CD8-positive, alpha-beta memory T cell (primary cell): ENCODE measurements at places on chromosomes 7 and 10.

DNA sequence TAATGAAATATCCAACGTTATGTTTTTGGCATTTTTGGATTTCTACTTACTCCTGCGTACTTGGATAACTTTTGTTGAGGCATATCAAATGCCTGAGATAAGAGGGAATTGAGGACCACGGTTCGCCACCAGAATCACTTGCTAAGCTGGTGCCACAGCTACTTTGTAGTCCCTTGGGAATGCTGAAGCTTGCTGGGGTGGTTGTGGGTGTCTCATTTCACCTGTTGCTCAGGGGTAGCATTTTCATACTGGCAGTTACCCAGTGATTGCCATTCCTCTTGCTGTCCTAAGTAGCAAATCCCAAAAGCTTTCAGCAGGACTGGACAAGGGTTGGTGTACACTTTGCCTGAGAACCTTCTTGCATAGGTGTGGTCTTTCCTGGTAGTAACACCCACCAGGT, 75.2 kb downstream of the CREB5 start:
- no peak for DNase-seq
- H3K4me3 ChIP-seq = no peak overlapping the region
- H3K36me3 ChIP-seq = no peaks in the 10 kb centered on the region
- no peaks in the 10 kb centered on the region for H3K4me1 ChIP-seq

- no peaks in the 10 kb centered on the region for H3K27me3 ChIP-seq
- H3K36me3 ChIP-seq = no peaks in the 10 kb centered on the region
- no peak overlapping the region for H3K4me3 ChIP-seq
- no peak overlapping the region for H3K27ac ChIP-seq
- DNase-seq = no peak
Measured at GRCh38 chr7:74355091-74355490, 65.9 kb downstream of the CLIP2 start.

DNA sequence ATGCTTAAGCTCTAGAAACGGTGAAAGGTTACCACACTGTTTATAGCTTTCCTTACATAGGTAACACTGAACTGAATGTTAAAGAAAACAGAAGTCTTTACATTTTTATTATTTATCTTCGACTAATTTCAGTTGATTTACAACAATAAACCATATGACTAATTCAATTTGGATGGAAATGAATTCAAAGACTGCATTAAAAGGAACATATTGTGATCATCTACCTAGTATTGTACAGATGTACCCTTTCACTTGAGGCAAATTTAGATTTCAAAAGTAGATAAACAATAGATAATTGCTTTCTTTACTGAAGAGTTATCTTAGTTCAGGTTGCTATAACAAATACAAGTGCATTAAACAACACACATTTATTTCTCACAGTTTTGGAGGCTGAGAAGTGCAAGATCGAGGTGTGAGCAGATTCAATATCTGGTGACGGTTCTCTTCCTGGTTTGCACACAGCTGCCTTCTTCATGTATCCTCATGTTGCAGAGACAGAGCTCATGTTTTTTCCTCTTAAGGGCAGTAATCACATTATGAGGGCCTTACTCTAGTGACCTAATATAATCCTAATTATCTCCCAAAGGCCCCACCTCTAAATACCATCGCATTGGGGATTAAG, 15.0 kb upstream of the ARMC3 start:
- H3K4me3 ChIP-seq = no peak overlapping the region
- H3K4me1 ChIP-seq = no peaks in the 10 kb centered on the region
- no peaks in the 10 kb centered on the region for H3K36me3 ChIP-seq
- no peaks in the 10 kb centered on the region for H3K27me3 ChIP-seq
- no peak for DNase-seq

DNA sequence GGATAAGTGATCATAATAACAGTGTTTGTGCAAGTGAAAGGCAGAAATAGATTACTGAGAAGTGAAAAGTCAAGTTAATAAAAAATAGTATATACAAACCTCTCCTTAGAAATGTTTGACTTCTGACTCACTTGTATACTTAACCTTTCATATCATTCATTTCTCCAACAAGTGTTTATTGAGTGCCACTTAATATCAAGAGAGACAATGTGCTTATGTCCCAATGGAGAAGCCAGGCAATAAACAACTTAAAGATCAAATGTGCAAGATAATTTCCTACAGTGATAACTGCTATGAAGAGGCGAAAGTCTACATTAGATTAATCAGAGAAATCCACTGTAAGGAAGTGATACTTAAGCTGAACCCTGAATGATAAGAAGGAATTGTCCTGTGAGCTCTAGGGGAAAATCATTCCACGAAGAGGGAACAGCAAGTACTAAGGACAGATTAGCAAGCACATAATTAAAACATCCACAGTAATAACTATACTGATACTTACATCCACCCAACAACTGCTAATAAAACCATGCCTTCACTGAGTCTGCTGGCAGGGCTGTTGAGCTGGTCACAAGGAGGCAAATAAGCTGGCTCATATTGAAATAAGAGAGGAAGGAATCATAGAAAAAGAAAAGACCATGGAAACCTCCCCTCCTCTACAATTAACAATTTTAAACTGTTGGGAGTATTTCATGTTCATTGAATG, 203.5 kb downstream of the CTNNA3 start:
- H3K27ac ChIP-seq = no peak overlapping the region
- no peaks in the 10 kb centered on the region for H3K36me3 ChIP-seq
- no peak overlapping the region for H3K4me3 ChIP-seq
- DNase-seq = no peak
- no peaks in the 10 kb centered on the region for H3K4me1 ChIP-seq
- H3K27me3 ChIP-seq = no peaks in the 10 kb centered on the region

GRCh38 chr7:135177028-135177696, 6.7 kb upstream of the CYREN start:
- no peaks in the 10 kb centered on the region for H3K27me3 ChIP-seq
- no peak overlapping the region for H3K27ac ChIP-seq
- H3K4me1 ChIP-seq = no peaks in the 10 kb centered on the region
- H3K36me3 ChIP-seq = no peaks in the 10 kb centered on the region
- DNase-seq = no peak

DNA sequence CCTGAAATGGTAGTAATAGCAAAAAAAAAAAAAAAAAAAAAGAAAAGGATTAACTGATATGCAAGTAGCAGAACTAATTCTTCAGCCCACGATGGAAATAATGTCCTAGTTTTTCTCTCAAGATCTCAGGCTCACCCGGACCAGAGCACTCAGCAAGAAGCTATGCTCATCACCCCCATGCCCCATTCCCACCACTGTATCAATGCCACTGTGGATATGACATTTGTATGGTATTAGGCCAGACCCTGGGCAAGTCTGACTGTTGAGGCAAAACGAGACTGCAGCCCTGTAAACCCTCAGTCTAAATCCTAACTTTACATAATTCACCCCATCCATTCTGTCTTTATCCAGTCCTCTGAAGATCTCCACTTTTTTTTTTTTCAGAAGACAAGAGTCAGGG, 186.1 kb upstream of the KLF14 start:
- no peak overlapping the region for H3K4me3 ChIP-seq
- DNase-seq = no peak
- H3K27me3 ChIP-seq = no peaks in the 10 kb centered on the region
- no peak overlapping the region for H3K27ac ChIP-seq
- H3K4me1 ChIP-seq = peaks cover 59% of the 10 kb centered on the region
- H3K36me3 ChIP-seq = no peaks in the 10 kb centered on the region

DNA sequence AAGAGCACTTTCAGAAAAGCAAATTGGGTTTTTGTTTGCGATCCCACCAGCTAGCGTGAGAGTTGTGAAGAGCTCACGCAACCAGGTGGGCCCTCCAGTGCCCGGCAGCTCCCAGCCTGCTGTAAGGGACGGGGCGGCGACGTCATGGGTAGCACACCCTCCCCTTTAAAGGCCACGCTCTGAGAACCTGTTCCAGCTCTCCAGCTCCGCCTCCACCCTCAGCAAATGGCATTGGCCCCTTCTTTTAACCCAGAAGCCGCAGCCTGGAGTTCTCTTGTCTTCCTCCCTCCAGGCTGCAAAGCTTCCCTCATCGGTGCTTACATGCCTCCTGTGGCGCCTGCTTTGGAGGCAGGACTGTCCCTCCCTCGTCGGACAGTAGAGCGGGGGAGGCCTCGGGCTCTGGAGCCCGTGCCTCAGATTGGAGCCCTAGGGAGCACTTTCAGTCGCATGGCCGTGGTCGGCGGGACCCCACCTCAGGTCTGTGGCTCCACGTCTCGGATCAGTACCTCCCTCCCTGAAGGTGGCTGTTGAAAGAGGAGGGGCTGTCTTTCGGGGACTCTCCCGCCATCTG, 32.9 kb downstream of the WIPI2 start:
- H3K27ac ChIP-seq = no peak overlapping the region
- H3K4me3 ChIP-seq = no peak overlapping the region
- DNase-seq = no peak

DNA sequence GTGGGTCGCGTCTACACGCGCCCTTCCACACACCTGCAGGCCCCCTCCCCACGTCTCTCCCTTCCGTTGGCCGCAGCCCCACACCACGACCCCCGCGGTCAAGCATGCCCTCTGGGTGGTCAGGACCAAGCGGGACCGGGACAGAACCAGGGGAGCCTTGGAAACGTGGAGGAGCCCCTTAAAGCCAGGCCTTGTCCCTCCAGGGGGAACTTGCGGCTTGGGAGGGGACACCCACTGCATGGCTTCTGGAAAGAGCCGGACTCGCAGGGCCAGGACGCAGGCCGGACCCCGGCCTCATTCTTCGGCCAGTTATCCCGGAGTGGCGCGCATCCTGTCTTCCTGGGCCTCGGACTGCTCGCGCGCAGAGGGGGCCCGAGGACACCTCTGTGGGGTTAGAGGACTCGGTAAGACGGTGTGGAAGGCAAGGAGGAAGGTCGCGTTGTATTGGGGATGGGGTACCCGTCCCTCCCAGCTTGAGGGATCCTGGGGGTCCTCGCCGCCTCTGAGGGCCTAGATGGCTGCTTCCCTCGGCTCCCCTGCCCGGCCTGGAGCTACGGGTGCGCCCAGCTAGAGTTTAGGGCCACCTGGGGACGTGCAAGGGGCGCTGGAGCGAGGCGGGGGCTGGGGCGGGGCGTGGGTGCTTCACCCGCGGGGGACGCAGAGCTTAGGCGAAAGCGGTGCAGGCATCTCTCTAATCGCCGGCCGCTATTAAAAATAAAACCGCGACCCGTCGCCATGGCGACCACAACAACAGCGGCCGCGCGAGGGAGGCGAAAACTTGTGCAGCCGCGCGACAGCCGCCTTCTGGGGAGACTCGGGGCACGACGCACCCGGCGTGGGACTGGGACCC, 1.8 kb upstream of the PDGFA start:
- H3K27me3 ChIP-seq = peaks cover 20% of the 10 kb centered on the region
- DNase-seq = no peak
- H3K36me3 ChIP-seq = no peaks in the 10 kb centered on the region
- H3K4me1 ChIP-seq = peaks cover 12% of the 10 kb centered on the region
- no peak overlapping the region for H3K27ac ChIP-seq
- no peak overlapping the region for H3K4me3 ChIP-seq

DNA sequence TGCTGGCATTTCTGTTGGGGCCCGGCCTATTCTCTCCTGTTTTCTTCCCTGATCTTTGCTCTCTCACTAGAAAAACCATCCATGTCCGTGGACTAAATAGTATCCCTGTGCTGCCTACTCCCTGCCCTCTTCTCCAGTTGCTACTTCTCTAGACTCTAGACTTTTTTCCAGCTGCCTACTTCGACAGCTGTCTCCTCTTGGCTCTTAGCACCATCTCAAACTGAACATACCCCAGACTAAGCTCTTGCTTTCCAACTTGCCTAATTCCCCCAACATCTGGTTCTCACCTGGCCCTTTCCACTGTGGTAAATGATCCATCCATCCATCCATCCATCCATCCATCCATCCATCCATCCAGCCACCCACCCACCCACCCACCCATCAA, 19.5 kb downstream of the ADCYAP1R1 start:
- H3K27ac ChIP-seq = no peak overlapping the region
- DNase-seq = no peak
- no peaks in the 10 kb centered on the region for H3K36me3 ChIP-seq
- no peaks in the 10 kb centered on the region for H3K27me3 ChIP-seq
- no peak overlapping the region for H3K4me3 ChIP-seq

GRCh38 chr7:90817151-90817550, 221.0 kb downstream of the CDK14 start:
- H3K4me1 ChIP-seq = no peaks in the 10 kb centered on the region
- DNase-seq = no peak
- H3K36me3 ChIP-seq = no peaks in the 10 kb centered on the region
- no peaks in the 10 kb centered on the region for H3K27me3 ChIP-seq

DNA sequence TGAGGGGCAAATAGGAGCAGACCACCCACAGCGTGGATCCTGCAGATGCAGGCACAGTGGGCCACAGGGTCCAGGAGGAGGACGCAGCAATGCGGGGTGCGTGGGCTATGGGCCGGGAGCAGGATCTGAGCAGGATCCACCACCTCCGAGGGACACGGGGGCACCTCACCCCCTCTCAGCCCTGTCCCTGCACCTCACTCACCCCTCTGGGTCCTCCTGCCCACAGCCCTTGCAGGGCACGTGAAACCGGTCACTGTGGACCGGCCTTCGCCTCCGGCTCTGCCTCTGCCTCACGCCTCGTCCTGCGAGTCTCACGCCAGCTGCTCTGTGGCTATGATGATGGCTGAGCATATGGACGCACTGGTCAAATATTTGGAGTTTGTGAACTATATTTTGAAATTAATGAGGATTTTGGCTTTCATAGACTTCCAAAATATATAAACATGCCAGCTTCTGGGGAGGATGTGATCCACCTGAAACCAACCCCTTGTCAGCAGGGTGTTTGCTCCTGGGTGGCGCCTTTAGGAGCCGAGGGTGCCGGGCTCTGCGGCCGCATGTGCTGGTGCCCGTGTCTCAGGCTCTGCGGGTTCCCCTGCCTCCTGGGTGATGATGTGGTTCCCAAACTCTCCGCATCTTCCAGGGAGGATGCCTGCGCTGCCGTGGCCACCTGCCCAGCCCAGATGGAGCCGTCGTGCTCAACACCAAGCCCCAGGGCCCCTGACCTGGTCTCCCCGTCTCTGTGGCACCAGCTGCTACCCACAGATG, 11.3 kb upstream of the ADGRA1 start:
- H3K27me3 ChIP-seq = no peaks in the 10 kb centered on the region
- H3K4me3 ChIP-seq = no peak overlapping the region
- DNase-seq = no peak
- H3K36me3 ChIP-seq = no peaks in the 10 kb centered on the region

DNA sequence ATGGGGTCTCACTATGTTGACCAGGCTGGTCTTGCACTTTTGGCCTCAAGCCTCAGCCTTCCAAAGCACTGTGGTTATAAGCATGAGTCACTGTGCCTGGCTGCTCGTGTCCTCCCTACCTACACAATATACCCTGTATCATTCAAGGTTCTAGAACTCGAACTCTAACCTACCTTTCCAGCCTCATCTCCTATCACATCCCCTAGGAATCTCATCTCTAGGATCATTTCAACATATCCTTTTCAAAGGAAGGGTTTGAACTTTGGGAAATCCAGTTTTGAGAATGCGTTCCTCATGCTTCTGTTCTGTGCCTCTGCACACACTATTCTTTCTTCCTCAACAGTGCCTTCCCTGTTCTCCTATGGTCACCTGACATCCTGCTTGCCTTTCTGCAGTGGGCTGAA, 87.8 kb upstream of the RHEB start:
- H3K4me1 ChIP-seq = no peaks in the 10 kb centered on the region
- no peak for DNase-seq
- no peaks in the 10 kb centered on the region for H3K27me3 ChIP-seq
- no peaks in the 10 kb centered on the region for H3K36me3 ChIP-seq
